ENCODE measurements at places on chromosomes 2 and 18. TPM values are rescaled to one million over a fixed set of nuclear protein-coding genes. Genes with fewer than 3 reads are reported as not detected.

Gene KIF5C
- total RNA-seq: not detected

Gene NR4A2
- 0.41 TPM for total RNA-seq

Gene SLC14A1
- 5.6 TPM for total RNA-seq

Gene CFAP221
- total RNA-seq: not detected

Gene CNOT9
- 32.9 TPM for total RNA-seq

Gene ANKRD36C
- total RNA-seq: 94.5 TPM

Gene SUPT7L
- 36.7 TPM for total RNA-seq

Gene KHK
- 1.7 TPM for total RNA-seq

Gene TFCP2L1
- total RNA-seq: under 0.01 TPM

Gene C2orf80
- total RNA-seq: not detected

Gene SCN7A
- under 0.01 TPM for total RNA-seq

Gene GLI2
- total RNA-seq: 5.3 TPM

Gene CHRNG
- total RNA-seq: not detected

Gene TLX2
- total RNA-seq: not detected

Gene ABCG8
- not detected for total RNA-seq

Gene UGT1A10
- total RNA-seq: 0.41 TPM

Gene SIX3
- total RNA-seq: not detected

Gene FSHR
- not detected for total RNA-seq

Gene ATP6V1B1
- total RNA-seq: 0.09 TPM

Gene ZNF385B
- 4.8 TPM for total RNA-seq

Gene AMER3
- total RNA-seq: not detected

Gene CFAP65
- not detected for total RNA-seq
